Stimulated activated CD8-positive, alpha-beta memory T cell treated with anti-CD3 and anti-CD28 coated beads, Interleukin-7, amount 100 ng/mL, for 24 hours (primary cell): ENCODE measurements at places on chromosomes 16 and 17.

GRCh38 chr17:1005361-1005946 lies 8.5 kb downstream of the TIMM22 start:
- DNase-seq = no peak

- DNase-seq = no peak
Measured at GRCh38 chr17:40112191-40112711, 9.5 kb upstream of the MSL1 start.

- no peak for DNase-seq
Measured at GRCh38 chr17:9860851-9861250, 35.1 kb downstream of the GLP2R start.

DNA sequence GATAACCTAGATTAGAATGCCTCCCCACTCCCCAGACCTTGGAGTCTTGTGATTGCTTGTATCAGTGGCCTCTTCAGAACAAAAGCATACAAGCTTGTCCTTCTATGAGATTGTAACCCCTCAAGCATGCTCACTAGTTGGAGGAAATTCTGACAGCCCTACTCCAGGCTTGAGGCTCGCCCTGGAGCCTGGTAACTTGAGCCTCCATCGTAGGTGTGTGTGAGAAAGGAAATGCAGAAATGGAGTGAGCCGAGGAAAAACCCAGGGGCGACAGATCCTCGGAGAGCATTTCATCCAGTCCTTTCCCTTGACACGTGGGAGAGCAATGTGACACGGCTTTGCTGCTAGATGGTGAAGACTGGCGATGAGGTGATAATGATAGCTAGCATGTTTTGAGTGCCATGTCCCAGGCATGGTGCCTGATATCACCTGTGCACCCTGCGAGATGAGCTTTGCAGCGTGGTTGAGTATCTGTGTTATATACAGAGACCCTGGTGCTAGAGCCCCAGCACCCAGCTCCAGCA lies 31.2 kb downstream of the GNAO1 start:
- DNase-seq = no peak

- DNase-seq = no peak
Measured at GRCh38 chr16:35173295-35173694, 1713.9 kb downstream of the TP53TG3F start.
